ENCODE measurements at places on chromosomes 4 and X.

DNA sequence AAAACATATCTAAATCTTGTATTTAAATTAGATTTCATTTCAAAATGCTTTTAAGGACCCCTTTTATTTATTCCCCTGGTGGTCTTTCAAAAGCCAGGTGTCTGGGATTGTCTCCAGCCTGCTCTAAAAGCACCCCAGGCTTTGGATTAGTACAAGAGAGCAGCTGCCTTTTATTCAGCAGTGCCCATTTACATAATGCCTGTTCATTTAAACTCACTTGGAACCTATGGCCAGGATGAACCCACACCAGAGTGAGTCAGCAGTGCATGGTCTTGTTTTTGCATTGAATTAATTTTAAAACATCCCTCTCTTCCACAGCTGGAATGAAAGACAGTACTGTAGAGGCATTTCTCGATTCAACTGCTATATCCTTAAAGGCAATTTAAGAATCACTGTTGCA lies 64.1 kb upstream of the TENM3 start:
- DNase-seq = no peak

- DNase-seq = no peak
Measured at GRCh38 chr4:21716531-21716930, 232.0 kb downstream of the KCNIP4 start.

- no peak for DNase-seq
Measured at GRCh38 chr4:121741751-121742150, 23.2 kb downstream of the SMIM43 start.

GRCh38 chrX:37817579-37817978 lies 29.8 kb downstream of the DYNLT3 start:
- no peak for DNase-seq

DNA sequence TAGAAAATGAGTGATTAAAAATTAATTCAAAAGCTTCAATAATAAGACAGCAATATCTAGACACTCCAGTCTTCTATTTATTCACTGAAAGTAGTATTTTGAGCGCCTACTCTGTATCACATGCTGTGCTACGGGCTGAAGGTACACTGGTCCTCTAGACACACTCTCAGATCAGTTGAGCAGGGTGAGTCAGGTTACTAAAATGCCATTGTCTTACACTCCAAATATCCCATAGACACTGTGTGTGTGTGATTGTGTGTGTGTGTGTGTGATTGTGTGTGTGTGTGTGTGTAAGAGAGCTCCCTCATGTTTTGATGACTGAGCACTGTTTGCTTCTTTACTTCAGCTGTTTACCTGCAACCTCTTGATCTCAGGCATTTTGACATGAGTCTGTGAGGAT lies 342.8 kb upstream of the BOD1L1 start:
- no peak for DNase-seq

DNA sequence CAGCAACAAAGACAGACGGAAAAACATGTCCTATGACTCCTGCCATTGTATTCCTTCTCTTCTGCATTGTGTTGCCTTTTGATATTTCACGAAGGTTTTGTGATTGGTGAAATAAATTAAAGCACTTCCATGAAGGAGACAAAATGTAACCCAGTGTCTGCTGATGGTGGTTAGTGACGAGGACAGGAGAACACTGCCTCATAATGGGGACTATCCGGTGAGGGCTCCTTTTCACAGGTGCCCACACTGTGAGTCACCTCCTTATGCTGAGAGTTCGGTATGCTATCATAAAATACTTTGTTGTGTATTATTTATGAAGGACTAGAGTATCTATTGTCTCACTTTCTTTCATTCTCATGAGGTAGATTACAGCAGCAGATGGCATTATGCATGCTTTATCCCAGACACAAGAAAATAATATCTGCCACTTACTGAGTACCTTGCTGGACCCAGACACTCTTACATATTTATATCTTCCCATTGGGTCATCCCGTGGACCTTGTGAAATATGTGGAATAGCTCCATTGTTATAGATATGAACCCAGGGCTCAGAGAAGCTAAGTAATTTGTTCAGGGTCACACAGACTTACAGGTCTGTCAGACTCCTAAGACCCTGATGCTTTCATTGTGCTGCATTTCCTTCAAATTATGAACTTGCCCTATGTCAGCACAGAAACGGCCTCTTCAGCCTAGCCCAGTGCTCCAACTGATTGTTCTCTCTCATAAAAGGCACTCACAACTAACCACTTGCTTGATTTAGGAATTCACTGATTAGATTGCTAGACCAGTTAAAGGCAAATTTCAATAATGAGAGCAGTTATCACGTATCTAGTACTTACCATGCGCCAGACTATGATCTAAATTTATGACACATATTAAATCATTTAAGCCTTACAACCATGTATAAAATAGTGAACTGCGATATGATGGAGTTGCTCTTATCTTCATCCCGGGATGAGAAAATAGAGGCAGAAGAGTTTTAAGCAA lies 31.2 kb downstream of the PLS3 start:
- no peak for DNase-seq

DNA sequence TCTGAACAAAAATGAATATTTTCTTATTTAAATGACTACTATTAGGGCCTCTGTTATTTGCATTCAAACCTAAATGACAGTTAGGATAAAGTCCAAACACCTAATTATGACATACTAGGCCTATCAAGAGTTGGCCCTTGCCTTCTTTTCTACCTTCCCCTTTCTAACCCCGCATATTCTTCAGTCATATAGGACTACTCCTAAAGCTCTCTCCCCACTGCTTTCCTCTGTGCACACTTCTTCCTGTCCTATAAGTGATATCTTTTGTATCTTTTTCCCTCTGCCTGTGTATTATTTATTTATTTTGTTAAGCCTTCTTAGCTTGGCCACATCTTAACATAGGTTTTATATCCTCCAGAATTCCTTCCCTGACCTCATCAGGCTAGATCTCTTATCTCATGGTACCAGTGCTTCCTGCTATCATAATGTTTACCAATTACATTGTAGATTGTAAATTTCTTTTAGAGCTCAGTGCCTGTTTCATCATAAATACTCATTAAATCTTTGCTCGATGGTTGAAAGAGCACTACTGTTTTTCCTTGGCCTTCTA lies 22.5 kb downstream of the ERVMER34-1 start:
- no peak for DNase-seq

DNA sequence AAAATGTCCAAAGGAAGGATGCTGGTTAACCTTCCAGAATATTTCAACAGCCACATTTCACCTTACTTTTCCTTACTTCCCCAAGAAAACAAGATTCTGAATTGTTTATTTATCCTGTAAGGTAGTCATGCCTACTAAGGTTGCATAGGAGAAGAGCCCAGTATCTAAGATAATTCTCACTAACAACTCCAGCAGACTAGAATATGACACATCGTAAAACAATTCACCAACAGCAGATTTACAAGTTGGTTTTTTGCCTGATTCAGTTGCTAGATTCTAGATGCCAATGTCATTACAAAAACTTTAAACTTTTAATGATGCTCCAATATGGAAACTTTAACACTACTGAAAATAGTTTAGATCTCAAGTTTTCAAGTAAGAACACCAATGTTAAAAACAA lies 176.4 kb downstream of the IL13RA2 start:
- DNase-seq = no peak

GRCh38 chr4:46844325-46844917 lies 64.6 kb downstream of the COX7B2 start:
- peak; percentile 2 for DNase-seq

DNA sequence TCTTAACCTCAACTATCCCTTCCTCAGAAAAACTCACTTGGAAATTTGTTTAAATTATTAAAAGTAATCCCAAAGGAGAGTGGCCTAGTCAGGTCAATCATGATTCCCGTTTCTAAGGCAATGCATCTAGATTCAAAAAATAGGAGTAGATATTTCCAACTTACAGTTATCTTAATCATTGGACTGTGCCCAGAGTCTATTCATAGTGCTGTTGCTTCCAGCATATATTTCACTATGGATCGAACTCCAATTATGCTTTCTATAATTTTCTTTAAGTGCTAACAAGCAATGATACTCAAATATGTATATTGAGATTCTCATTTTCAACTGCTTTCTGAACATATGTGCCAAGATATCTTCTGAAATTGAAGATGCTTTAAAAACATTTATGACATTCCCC lies 229.2 kb upstream of the NWD2 start:
- no peak for DNase-seq

- no peak for DNase-seq
Measured at GRCh38 chr4:132123870-132124623, 1025.0 kb upstream of the PCDH10 start.

DNA sequence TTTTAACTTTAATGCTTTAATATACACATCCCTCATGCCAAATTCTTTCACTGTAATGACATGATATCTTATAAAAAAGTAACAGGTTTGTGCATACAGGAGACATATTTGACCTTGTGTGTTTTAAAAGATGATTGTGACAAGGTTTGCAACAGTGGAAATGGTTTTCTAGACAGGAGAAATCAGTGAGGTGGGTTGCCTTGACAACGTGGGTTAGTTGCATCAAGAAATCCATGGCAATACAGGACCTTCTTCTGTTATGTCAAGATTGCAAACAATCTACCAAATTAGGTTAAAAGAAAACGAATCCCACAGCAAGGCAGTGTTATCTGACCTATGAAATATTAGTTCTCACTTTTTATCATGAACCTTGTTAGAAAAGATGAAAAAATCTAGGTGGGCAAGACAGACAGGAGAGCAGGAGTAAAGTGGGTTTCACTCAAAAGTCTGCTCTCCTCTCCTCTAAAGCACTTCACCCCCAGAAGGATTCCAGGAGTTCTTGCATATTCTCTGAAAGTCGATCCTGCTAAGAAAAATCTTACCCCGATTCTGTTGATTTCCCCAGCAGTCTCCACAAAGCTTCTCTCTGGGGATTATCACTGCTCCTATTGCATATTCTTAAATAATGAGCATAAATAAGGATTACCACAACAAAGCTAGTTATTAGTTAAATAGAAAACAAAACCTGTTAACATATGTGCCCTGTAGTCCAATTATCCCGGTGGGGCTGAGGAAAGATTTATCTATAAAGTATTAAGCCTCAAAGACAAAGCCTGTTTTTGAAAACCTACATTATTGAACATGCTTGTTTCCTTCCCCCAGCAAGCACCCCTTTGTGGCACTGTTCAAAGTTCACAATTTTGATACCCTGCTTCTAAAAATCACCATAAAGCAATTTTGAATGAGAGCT lies 71.0 kb downstream of the TMA16 start:
- DNase-seq = no peak

DNA sequence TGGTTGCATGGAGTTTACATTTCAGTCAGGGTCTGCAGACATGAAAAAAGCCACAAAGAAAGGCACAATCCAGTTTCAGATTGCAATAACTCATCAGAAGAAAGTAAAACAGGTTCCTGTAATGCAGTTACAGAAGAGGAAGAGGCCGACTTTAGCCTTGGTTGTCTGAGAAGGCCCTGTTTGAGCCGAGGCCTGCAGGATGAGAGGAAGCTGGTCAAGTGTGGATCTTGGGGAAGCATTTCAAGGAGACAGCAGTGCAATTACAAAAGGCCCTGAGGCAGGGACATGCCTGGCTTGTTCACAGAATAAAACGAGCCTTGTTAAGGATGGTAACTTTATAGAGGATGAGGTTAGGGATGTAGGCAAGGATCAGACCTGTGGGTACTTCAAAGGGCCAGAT lies 62.4 kb downstream of the AFF2 start:
- no peak for DNase-seq

- DNase-seq = no peak
Measured at GRCh38 chr4:121062521-121062920, 9.8 kb downstream of the NDNF start.

DNA sequence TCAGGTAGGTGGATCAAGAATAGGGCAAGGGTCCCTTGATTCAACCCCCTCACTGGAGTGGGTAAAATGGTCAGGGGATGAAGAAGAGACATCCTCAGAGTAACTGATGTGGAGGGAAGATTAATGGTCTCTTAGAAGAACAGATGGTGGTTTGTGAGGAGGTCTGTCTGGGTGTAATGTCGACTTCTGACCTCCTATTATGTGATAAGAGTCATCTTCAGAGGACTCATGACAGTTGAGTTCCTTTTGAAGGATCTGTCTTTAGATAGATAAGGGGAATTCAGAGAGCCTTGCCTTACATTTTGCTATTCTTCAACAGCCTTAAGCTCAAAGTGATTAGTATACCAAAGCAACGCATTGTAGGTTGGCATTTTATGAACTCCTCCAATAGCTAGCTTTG lies 27.1 kb upstream of the MAGEA8 start:
- DNase-seq = no peak

GRCh38 chr4:169420291-169420690 lies 149.5 kb upstream of the SH3RF1 start:
- DNase-seq = no peak

GRCh38 chr4:118087366-118087765 lies 53.1 kb downstream of the NDST3 start:
- no peak for DNase-seq

GRCh38 chr4:99679976-99680375 lies 22.3 kb upstream of the C4orf54 start:
- no peak for DNase-seq

DNA sequence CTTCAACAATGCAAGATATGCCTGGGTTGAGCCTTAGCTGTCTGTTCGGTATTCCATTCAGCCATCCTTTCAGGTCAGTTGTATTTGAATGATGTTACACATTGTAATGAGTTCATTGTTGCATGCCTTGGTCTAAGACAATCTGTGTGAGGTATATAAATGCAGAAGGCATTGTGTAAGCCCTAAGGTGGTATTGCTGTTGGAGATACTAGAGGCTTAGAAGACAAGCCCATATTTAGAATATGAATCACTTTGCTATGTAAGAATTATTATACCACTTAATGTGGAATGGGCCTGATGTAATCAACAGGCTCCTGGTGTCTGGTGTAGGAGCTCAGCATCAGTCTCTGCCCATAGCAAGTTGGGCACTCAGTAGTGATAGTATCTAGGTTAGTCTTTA lies 473.4 kb upstream of the GNPDA2 start:
- DNase-seq = no peak

- no peak for DNase-seq
Measured at GRCh38 chrX:147735364-147735763, 176.4 kb upstream of the FMR1 start.

- DNase-seq = no peak
Measured at GRCh38 chr4:45082101-45082500, 355.7 kb upstream of the GNPDA2 start.

DNA sequence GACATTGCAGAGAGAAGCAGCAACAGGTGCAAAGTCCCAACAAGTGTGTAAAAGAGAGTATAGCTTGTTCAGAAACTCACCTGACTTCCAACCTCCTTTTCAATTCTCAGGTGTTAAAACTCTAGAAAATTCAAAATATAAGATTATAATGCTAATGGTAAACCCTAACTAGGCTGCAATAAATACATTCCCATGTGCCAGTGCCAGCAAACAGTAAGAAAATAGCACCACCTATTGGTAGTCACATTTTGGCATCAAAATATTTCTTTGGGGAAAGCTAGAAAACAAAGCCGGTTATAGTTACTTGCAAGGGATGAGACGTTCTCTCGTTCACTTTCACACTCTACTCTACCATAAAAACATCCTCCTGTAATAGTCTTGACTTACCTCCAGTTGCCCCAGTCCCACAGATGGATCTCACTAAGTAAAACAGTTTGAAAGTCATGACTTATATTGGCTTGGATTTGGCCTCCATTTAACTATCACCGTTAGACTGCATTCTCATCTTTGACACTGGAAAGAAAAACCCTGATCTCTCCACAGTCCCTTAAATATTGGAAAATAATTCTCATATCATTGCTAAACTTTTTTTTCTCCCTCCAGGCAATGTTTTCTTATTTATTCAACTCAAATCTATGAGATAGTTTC lies 9.6 kb downstream of the BMP3 start:
- no peak for DNase-seq
